ENCODE measurements at places on chromosomes 6 and 20.

- no peak for DNase-seq
Observed at GRCh38 chr6:133896344-133896721, 7.4 kb downstream of the TCF21 start.

DNA sequence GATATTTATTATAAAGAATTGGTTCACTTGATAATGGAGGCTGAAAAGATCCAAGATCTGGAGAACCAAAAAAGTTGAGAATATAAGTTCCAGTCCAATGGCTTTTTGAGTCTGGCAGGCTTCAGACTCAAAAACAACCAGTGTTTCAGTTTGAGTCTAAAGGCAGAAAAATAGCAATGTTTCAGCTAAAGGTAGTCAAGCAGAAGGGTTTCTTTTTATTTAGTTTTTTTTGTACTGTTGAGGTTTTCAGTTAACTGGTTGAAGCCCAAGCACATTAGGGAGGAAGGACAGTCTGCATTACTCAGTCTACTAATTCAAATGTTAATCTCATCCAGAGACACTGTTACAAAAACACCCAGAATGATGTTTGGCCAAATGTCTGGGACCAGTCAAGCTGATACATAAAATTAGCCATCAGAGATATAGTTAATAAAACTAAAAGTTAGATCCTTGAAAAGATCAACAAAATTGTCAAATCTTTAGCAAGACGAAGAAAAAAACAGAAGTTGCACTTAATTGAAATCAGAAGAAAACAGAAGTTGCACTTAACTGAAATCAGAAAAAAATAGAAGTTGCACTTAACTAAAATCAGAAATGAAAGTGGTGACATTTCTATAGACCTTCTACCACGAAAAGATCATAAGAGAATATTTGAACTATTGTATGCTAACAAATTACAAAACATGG is 980.3 kb upstream of the FLRT3 start:
- no peak for DNase-seq

DNA sequence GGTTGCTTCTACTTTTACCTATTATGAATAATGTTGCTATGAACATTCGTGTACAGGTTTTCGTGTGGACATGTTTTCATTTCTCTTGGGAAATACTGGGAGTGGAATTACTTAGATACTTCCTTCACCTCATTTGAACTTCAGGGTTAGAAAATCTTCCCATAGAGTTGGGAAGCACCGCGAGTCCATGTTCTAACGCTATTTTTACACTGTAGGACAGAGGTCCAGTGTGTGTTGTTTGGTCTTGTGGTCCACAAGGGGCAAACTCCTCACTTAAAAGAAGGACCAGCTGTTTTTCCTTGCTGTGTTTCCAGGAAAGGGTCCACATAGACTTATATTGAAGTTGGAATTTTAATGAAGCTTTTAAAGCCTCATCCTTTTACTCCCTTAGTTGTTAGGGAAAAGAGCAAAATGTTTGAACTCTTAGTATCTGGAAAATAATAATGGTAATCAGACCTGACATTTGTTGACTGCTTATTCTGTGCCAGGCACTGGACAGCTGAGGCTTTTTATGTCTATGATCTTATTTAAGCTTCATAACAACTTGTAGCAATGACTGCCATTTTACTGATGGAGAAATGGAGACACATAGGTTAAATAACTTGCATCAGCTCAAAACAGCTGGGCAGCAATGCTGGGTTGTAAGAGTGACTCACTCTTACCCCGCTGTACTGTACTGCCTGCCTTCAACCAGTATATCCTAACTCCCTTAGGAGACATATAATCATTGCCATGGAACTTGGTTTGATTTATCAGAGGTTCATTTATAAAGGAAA is 52.0 kb downstream of the CDC5L start:
- DNase-seq: no peak

DNA sequence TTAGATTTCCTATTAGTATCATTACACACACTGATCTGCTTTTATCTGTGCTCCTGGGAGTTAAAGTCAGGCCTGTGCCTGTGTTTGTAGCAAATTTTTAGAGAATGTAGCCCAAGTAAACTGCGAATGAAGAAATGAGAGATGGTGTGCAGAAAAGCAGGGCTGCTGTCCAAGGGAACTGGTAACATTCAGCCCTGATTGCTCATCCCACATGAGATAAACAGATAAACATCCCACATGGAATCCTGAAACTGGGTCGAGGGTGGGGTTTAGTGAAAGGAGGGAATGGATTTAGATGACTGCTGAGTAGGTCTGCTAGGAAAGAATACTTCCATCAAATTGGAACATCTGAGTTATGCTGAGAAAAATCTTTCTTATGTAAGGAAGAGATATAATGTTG is 69.1 kb downstream of the GRIK2 start:
- DNase-seq: no peak

DNA sequence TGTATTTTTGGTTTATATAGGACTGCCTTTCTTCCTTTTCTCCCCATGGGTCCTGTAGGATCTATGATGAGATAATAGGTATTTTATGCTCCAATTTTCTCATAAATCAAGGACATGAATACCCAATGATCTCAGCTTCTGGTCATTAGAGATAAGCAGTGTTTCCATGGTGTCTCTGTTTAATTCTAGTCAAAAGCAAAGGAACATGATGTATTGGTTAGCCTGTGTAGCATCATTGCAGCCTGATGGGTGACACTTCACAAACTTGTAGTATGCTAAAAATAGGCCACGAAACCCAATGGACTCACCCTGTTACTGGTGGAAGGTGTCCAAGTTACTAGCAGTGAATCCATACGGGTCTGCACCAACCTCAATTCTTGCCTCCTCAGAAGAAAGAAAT is 116.2 kb upstream of the SNX9 start:
- no peak for DNase-seq

- no peak for DNase-seq
Observed at GRCh38 chr6:97052152-97052787, 127.7 kb downstream of the KLHL32 start.

DNA sequence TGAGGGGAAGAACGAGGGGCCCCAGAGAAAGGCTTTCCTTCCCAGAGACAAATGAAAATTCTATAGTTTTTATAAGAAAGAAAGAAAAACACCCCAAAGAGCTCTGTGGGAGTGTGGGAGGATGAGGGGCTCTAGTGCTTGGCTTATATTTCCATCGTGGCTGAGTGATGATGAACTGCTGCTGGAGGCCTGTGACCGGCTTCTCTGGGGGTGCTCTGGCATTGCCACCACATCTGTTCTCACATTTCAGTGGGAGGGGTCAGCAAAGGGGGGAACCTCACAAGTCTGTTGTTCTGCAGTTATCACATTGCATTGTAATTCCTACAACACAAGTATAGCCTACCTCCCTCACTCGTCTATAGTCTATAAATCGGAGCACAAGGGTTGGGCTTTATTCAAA is 67.6 kb upstream of the BACH2 start:
- DNase-seq: no peak

DNA sequence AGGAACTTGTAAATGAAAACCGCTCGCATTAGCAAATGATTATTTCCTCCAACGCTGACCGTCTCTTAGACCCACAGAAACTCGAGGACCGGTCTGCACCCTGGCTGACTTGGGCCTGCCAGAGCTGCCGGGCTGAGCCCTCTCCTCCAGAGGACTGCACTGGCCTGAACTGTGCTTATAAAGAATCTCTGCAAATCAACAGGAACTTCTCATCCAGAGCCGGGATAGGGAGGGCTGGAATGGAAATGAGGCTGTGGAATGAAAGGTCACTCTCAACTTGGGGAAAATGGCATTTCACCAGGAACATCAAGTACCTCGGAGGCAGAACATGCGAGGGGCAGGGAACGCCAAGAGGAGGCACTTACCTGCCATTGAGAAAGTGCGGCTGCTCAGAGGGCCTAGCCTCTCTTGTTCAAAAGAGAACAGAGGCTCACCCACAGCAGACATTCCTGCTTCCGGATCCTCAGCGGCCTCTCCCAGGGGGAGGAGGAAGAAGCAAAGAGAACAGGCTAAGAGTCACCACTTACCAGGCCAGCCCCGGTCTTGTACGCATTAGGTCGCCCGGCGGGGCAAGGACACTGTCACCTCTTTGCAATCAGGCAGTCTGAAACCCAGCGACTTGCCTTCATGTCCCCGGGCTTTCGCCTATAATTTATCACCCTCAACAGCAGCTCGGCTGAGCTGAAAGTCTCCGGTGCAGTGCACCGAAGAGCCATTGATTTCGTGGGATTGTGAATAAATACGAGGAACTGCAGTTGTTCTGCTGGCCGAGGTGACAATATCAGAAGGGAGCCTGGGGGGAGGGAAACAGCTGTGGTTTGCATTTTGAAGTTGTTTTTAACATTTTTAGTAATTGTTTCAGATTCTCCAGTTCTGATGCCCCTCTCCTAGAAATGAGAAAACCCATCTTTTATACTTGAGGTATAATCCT is 37.6 kb downstream of the ZMYND8 start:
- no peak for DNase-seq

- DNase-seq: no peak
Observed at GRCh38 chr20:50824137-50824536, 29.3 kb downstream of the BCAS4 start.

- no peak for DNase-seq
Observed at GRCh38 chr6:113414511-113414910, 442.6 kb upstream of the MARCKS start.

- no peak for DNase-seq
Observed at GRCh38 chr6:161181121-161181520, 92.7 kb downstream of the AGPAT4 start.

- DNase-seq: no peak
Observed at GRCh38 chr20:48371211-48371610, 456.6 kb downstream of the PREX1 start.

- DNase-seq: no peak
Observed at GRCh38 chr6:168712993-168713392, 272.0 kb downstream of the SMOC2 start.

- no peak for DNase-seq
Observed at GRCh38 chr20:571754-572441, 28.3 kb upstream of the CSNK2A1 start.

GRCh38 chr6:170362121-170362520 is 55.6 kb downstream of the FAM120B start:
- DNase-seq: no peak
